ENCODE measurements at places on chromosomes 3 and 15.

DNA sequence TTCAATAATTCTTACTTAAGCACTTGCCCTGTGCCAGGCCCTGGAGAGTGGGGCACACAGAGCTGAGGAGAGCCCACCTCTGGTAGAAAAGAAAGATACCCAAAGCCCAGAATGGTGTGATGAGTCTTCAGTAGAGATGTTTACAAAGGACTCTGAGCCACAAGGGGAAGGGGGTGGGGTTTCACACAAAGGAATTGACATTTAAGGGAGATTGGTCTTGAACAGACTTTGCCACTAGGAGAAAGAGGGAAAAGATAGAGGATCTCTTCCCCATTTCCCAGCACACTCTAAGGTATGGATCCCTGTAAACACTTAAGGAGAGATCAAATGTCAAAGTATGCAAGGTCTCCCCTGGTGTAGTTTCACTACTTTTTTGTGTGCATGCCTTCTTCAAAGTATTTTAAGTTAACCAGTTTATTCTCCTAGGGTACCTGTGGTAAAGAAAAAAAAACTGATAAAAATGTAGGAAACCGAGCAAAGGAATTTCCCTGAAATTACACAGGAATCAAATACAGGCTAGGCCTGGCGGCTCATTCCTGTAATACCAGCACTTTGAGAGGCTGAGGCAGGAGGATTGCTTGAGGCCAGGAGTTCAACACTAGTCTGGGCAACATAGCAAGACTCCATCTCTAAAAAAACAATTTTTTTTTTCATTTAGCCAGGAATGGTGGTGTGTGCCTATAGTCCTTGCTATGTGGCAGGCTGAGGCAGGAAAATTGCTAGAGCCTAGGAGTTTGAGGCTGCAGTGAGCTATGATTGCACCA is 117.6 kb upstream of the SKOR1 start:
- DNase-seq, result no peak

DNA sequence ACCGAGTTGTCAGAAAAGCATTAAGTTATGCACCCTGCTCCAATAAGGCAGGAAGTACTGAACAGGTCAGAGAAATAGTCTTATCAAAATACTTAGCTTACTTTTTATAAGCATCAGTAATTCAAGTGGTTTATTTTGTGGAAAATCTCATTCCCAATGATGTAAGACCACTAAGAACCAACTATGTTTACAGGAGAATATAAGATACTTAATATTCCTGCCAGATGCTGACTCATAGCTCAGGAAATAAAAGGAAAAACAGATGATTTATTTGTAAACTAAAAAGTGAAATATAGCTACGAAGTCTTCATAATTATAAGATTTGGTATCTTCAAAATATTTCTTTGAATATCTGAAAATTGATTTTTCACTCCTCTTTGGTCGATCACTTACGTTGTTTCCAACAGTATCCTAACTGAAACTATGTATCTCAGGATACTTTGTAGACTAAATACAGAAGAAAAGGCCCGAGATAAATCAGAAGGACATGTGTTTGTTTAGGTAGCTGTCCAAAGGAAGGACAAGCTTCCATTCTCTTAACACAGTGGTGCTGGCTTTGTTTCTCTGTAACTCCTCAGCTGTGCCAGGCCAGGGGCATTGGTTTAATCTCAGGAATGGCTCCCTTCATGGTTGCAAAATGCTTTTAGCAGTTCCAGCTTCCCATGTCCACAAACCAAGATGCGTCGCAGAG is 295.8 kb downstream of the GBE1 start:
- DNase-seq, result no peak

- no peak for DNase-seq
These were observed 149.8 kb upstream of the ABI3BP start for GRCh38 chr3:101143012-101143411.

DNA sequence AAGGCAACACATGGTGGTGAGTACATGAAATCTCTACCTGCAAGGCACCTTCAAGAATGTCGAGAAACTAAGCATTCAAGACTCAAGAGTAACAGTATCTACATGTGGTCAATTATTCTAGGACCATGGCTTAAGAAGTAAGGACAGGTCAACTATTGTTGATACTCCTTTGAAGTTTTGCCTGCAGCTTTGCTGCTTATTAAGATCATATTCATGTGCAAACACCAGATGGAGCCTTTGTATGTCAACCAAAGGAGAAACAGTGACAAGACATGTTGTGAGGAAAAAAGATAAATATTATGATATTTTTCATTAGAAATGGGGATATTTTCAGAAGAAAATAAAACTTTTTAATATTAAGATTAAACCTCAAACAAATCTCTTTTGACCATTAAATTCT is 52.3 kb upstream of the FGF7 start:
- DNase-seq, result peak; percentile 54

- no peak for DNase-seq
These were observed 126.7 kb upstream of the NR2E3 start for GRCh38 chr15:71683411-71684274.
